ENCODE measurements at places on chromosomes 2 and 18.

- no peak for DNase-seq
These were observed 3.6 kb upstream of the KCNJ3 start for GRCh38 chr2:154694881-154695280.

DNA sequence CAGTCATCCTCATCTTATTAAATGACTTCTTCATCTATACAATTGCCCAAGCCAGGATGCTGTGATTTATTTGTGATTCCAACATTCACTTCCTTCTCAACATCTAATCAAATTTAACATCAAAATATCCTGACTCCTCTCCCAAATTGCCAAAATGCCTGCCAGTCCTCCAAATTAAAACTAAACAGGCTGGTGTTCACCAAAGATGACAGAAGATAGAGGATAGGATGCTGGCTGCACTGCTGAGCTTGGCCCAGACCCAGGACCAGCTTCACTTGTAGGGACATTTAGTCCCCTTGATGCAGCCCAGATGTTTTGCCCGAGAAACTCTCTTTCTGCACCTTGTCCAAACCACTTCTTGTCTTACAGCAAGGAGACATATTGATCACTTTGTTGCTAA is 540.0 kb upstream of the CNTNAP5 start:
- DNase-seq, result no peak

GRCh38 chr2:123614596-123614995 is 410.5 kb upstream of the CNTNAP5 start:
- DNase-seq, result no peak

- no peak for DNase-seq
These were observed 14.5 kb downstream of the CLIP4 start for GRCh38 chr2:29129586-29130281.

GRCh38 chr2:238727585-238728329 is 120.1 kb upstream of the TWIST2 start:
- DNase-seq, result no peak
